ENCODE measurements at places on chromosomes 5 and 9.
A peak's percentile ranks its signal among the peaks of the same experiment; 100 is the strongest.

DNA sequence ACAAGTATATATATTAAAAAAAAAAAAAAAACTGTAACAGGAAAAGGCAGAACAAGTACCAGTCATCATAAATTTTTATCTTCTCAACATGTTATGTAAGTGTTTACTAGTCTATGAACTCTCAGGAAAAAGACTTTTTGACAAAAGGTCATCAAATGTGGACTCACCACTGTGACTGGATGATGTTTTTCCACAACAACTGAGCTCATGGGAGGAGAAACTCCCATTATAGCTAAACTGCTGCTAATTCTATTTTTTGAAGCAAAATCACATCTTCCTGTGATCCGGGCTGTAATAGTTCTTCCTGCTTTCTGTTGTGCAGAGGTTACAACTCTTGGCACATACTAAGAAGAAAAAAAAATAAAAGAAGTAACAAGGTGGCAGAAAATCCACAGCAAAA lies 39.6 kb downstream of the POC5 start:
- DNase-seq = no peak

GRCh38 chr5:172833372-172833685 lies 722 bp upstream of the ERGIC1 start:
- no peak for DNase-seq

GRCh38 chr9:6884101-6884500 lies 126.3 kb downstream of the KDM4C start:
- no peak for DNase-seq

DNA sequence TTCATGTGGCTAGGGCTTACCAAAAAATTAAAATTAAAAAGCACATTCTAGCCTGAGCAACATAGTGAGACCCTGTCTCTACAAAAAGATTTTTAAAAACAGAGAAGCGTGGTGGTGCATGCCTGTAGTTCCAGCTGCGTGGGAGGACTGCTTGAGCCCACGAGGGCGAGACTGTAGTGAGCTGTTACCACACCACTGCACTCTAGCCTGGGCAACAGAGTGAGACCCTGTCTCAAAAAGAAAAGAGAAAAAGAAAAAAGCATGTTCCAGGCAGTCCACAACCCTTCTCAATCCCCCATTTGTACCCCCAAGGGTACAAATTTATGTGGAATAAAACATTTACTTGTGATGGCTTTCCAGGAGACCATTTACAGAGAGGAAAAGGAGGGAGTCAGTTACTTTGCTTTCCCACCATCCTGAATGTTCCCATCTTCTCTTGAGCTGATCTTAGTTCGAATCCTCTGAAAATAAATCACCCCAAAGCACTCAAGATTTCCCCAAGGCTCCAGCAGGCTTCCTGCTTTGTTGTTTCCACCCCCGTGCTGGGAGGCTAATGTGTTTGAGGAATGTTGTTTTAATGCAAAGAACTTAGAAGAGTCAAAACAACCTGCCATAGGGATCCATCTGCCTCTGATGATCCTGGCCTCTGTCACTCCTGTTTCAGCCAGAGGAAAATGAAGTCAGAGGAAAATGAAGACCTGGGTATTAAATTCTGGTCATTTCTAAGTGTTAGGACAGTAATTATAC lies 384.7 kb downstream of the BNC2 start:
- no peak for DNase-seq

GRCh38 chr9:21137020-21137419 lies 4.6 kb downstream of the IFNW1 start:
- no peak for DNase-seq

DNA sequence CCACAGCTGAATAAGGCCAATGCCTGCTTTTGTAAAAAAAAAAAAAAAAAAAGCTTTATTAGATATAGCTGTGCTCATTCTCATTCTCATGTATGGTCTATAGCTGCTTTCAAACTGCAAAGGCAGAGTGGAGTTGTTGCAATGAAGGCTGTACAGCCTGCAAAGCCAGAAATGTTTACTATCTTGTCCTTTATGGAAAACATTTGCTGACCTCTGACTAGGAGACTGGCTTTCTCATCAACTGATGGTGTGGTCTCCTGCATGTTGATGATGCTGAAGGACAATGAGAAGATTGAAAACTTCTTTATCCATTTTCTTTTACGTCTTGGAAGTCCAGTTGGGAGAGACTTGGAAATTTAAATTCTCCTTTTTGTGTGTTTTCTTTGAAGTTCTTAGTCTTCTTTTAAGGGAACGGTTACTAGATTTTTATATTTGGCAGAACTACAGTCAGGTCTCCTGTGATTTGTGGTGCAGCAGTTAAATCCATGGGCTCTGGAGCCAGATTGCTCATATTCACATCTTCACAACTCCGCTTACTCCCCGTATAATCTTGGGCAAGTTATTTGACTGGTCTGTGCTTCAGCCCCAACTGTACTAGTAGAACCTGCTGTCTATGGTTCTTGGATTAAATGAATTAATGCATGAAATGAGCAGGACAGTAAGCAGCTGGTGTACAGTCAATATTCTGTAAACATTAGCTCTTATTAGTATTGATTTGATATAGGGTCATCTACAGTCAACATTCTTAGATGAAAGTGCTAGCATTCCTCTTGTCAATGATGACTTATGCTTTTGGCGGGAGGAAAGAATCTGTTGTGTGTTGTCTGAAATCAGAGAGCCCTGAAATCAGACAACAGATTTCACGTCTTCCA lies 39.7 kb upstream of the BASP1 start:
- no peak for DNase-seq

GRCh38 chr5:180197016-180197702 lies 11.9 kb downstream of the RASGEF1C start:
- DNase-seq = no peak

DNA sequence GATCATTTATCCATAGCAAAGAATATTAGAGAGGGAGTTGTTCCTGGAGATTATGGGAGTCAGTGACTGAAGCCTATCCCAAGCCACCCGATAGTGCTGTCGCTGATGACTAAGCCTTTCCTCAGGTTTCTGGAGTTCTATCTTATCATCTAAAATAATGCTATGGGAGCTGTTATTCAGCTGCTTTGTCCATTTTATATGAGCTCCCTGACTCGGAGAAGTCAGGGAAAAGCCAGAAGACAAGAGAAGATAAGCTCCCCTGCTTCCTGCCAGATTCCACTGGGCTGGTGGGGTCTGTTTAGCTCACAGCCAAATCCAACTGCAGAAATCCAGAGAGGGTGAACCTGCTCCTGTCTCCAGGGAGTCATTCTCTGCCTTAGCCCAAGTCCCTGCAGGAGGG lies 148.2 kb downstream of the DROSHA start:
- no peak for DNase-seq

DNA sequence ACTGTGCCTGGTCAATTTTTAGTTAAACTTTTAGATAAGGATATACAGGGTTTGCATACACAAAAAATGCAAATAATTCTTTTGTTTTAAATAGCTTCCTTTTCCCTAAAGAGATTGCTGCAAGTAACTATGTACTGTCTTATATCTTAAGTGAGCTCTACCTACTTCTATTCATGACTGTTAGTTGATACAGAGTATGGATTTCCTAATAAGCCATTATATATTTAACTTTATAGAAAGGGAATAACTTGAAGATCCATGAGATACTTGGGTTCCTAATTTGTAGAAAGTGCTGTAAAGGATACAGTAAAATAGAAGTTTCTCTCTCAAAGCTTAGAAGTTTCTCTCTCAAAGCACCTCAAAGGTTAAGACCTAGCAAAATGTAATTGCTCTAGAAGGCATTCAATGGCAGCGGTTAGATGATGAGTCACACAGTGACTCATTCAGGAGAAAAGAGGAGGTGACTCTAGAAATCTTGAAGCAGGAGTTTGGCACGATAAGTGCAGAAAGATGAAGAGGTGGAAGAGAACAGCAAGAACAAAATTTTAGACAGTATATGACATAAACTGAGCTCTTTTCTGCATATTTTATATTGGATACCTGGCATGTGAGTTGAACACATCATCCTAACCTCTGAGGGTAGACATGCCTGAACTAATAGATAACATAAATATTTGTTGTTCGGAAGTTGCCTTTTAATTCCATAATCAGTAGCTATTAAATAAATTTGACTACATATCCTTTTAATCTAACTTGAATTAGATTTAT lies 5.5 kb upstream of the DNAJC21 start:
- DNase-seq = peak; percentile 37
